ENCODE measurements at places on chromosomes 12 and 14. TPM values are rescaled to one million over a fixed set of nuclear protein-coding genes. Genes with fewer than 3 reads are reported as not detected.
A peak's percentile ranks its signal among the peaks of the same experiment; 100 is the strongest.

DNA sequence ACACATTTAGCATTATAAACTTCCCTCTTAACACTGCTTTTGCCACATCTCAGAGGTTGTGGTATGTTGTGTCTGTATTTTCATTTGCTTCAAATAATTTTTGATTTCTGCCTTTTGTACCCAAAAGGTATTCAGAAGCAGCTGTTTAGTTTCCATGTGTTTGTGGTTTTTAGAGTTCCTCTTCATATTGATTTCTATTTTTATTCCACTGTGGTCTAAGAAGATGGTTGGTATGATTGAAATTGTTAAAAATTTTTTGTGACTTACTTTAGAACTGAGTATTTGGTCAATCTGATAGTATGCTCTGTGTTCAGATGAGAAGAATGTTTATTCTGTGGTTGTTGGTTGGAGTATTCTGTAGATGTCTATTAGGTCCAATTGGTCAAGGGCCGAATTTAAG, 76.4 kb downstream of the IFNG-AS1 start:
- peaks cover 12% of the 10 kb centered on the region for H3K27me3 ChIP-seq
- no peaks in the 10 kb centered on the region for H3K4me1 ChIP-seq
- no peak overlapping the region for H3K4me3 ChIP-seq
- H3K36me3 ChIP-seq = no peaks in the 10 kb centered on the region

DNA sequence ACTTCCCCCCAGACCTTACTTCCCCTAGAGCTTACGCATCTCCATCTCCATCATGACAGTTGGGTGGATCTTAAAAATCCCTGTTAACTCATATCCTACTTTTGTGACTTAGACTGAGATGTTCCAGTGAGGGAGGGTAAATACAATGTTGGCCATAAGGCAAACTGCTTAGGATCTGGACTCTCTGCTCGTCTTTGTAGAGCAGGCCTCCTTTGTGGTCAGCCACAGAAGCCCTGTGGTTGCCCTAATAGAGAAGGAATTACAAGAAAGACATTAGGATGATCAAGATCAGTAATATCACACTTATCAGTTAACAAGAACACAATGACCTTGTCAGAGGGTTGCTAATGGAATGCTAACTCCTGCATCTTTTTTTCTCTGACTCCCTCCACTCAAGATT, 52.0 kb downstream of the TMEM132C start:
- no peak for DNase-seq
- no peaks in the 10 kb centered on the region for H3K4me1 ChIP-seq
- peaks cover 3% of the 10 kb centered on the region for H3K27me3 ChIP-seq
- no peak overlapping the region for H3K4me3 ChIP-seq

DNA sequence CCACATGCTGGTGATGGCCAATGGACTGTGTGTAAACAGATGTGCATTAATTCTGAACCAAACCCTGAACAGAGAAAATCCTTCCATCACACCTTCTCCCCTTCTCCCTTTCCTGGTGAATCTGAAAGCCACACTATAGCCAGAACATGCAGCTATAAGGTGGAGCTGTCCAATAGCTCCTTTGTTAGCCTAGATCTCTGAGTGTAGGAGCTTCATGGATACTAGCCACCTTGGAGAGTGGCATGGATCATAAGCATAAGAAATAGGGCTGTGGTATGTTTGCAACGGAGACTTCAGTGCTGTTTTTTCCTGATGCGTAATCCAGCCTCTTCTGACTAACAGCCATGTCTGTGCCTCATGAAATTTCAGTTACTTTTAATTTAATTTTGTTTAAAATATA, 364.5 kb downstream of the BTG1 start:
- no peaks in the 10 kb centered on the region for H3K36me3 ChIP-seq
- H3K4me1 ChIP-seq = peaks cover 35% of the 10 kb centered on the region
- H3K27ac ChIP-seq = no peak overlapping the region
- H3K27me3 ChIP-seq = no peaks in the 10 kb centered on the region
- no peak for DNase-seq

- H3K4me1 ChIP-seq = peaks cover 5% of the 10 kb centered on the region
- no peak overlapping the region for H3K27ac ChIP-seq
- no peak for DNase-seq
- no peak overlapping the region for H3K4me3 ChIP-seq
- peaks cover 10% of the 10 kb centered on the region for H3K27me3 ChIP-seq
- H3K36me3 ChIP-seq = no peaks in the 10 kb centered on the region
Observed at GRCh38 chr12:48965298-48965838, 6.2 kb downstream of the WNT10B start.

- H3K36me3 ChIP-seq = no peaks in the 10 kb centered on the region
- no peaks in the 10 kb centered on the region for H3K4me1 ChIP-seq
Observed at GRCh38 chr14:105582639-105583038, 56.3 kb downstream of the TMEM121 start.

The IRF2BPL gene
- total RNA-seq = 51.2 TPM

The ANO2 gene
- total RNA-seq = not detected

DNA sequence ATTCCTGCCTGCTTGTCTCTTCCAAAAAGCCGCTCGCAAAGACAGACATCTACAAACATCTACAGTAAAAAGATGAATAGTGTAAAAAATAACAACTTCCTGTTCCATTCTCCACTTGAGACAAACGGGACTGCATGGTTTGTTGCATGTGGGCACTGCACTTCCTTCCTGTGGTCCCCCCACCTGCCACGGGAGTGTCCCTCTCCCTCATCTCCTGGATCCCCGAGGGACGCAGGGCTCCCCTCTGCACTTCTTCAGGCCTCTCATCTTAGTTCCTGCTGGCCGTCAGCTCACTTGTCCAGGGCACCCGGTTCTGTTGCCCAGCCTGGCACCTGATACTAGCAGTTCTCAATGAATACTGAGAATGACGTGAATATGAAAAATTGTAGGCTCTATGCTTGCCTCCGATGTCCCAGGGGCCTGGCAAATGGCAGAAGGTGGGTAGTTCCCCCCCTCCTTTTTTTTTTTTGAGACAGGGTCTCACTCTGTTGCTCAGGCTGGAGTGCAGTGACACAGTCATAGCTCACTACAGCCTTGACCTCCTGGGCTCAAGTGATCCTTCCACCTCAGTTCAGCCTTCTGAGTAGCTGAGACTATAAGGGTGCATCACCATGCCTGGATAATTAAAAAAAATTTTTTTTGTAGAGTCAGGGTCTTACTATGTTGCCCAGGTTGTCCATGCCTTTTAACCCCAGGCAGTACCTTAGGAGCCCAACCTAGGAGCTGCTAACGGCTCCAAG, 3.5 kb upstream of the KLC1 start:
- no peaks in the 10 kb centered on the region for H3K27me3 ChIP-seq
- H3K27ac ChIP-seq = no peak overlapping the region
- H3K4me3 ChIP-seq = no peak overlapping the region
- no peak for DNase-seq

DNA sequence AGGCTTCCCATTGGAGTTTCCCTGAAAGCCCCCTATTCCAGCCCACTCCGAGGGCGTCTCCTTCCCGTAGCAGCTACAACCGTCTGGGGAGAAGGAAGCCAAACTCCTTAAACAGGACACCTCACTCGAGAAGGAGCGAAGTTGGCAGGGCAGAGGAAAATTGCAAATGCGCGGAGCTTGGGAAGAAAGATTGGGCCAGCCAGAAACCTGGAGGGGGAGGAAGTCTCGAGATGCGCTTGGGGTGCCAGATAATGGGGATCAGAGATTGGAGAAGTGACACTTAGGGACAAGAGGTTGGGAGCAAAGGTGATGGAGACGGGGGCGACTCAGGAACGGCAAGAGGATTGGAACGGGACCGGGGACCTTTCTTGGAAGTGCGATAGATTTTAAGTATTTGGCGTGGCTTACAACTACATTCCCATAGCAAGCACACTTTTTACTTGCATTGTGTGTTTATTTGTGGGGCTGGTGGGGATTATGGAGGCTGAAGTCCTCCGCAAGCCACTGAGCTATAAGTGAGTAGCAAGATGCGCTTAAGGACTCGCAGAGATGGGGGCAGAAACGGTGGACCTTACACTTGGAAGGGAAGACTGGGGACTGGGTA, 926 bp downstream of the HRK start:
- DNase-seq = no peak
- no peaks in the 10 kb centered on the region for H3K36me3 ChIP-seq
- H3K4me3 ChIP-seq = peak overlapping the region; percentile 40
- peaks cover 63% of the 10 kb centered on the region for H3K27me3 ChIP-seq

GRCh38 chr12:47218191-47218654, 138.5 kb upstream of the AMIGO2 start:
- H3K36me3 ChIP-seq = no peaks in the 10 kb centered on the region
- H3K27ac ChIP-seq = no peak overlapping the region
- H3K4me1 ChIP-seq = peaks cover 8% of the 10 kb centered on the region
- no peaks in the 10 kb centered on the region for H3K27me3 ChIP-seq
- no peak for DNase-seq
- H3K4me3 ChIP-seq = no peak overlapping the region

DNA sequence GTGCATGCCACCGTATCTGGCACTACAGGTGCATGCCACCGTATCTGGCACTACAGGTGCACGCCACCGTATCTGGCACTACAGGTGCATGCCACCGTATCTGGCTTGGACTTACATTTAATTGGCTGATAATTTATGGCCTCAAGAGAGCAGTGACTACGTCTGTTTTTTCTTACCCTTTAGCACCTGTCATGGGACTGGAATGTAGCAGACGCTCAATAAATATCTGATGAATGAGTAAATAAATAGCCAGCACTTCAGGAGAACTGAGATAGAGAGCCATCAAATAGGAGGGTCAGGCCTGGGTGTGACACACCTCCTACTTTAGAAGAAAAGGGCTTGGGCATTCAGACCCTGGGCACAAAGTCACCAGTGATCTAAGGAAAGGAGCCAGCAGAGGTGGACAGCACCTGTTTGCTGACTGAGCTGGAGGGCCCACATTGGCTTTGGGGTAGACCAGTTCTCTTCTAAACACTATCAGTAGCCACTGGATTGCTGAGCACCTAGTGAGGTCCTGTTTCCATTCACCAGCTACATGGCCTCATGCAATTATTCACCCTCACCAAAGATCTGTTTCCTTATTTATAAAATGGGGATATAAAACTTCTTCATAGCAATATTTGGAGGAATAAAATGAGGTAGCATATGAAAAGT, 50.1 kb downstream of the RFX4 start:
- no peak overlapping the region for H3K27ac ChIP-seq
- H3K4me1 ChIP-seq = no peaks in the 10 kb centered on the region
- H3K36me3 ChIP-seq = no peaks in the 10 kb centered on the region
- no peak for DNase-seq
- no peak overlapping the region for H3K4me3 ChIP-seq
- no peaks in the 10 kb centered on the region for H3K27me3 ChIP-seq

GRCh38 chr12:118548887-118549509, 172.6 kb downstream of the SUDS3 start:
- no peaks in the 10 kb centered on the region for H3K4me1 ChIP-seq
- no peak overlapping the region for H3K4me3 ChIP-seq
- no peaks in the 10 kb centered on the region for H3K36me3 ChIP-seq
- no peak overlapping the region for H3K27ac ChIP-seq
- DNase-seq = no peak

The CIROP gene
- not detected for total RNA-seq

GRCh38 chr12:40241741-40242140, 16.9 kb downstream of the LRRK2 start:
- no peak overlapping the region for H3K4me3 ChIP-seq
- no peak for DNase-seq
- no peak overlapping the region for H3K27ac ChIP-seq
- no peaks in the 10 kb centered on the region for H3K36me3 ChIP-seq
- H3K4me1 ChIP-seq = no peaks in the 10 kb centered on the region

GRCh38 chr12:16225692-16226091, 51.8 kb downstream of the SLC15A5 start:
- DNase-seq = no peak
- H3K27ac ChIP-seq = no peak overlapping the region
- H3K4me3 ChIP-seq = no peak overlapping the region
- H3K27me3 ChIP-seq = no peaks in the 10 kb centered on the region
- no peaks in the 10 kb centered on the region for H3K36me3 ChIP-seq
- peaks cover 15% of the 10 kb centered on the region for H3K4me1 ChIP-seq

- H3K27me3 ChIP-seq = peaks cover 7% of the 10 kb centered on the region
- H3K36me3 ChIP-seq = no peaks in the 10 kb centered on the region
Observed at GRCh38 chr12:66901138-66901932, 222.5 kb upstream of the GRIP1 start.

GRCh38 chr14:62015945-62016344, 253.7 kb downstream of the SNAPC1 start:
- no peak overlapping the region for H3K27ac ChIP-seq
- DNase-seq = peak; percentile 3
- H3K27me3 ChIP-seq = no peaks in the 10 kb centered on the region
- no peak overlapping the region for H3K4me3 ChIP-seq
- H3K36me3 ChIP-seq = no peaks in the 10 kb centered on the region

The RHEBL1 gene
- total RNA-seq = 1.6 TPM

DNA sequence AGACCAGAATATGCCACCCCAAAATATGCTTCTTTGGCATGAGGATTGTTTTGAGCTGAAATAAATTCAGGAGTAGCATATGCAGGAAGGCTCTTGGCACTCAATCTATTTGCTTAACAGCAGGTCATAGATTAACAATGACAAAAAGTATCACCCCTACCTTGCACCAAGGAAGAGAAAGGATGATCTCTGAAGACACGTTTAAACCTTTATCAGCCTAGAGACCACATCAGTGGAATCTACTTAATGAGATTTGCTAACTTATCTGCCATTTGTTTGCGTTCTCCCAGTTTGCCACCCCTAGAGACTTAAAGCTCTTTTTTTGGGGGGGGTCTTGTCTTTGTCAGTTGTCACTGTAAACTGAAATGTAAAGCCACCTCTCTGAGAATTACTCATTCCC, 1278.7 kb upstream of the USP15 start:
- no peak overlapping the region for H3K27ac ChIP-seq
- no peaks in the 10 kb centered on the region for H3K36me3 ChIP-seq
- H3K4me3 ChIP-seq = no peak overlapping the region
- no peak for DNase-seq

The MSRB3 gene
- 2.8 TPM for total RNA-seq

GRCh38 chr14:95545515-95546168, 10.8 kb downstream of the GLRX5 start:
- peak; percentile 62 for DNase-seq
- no peaks in the 10 kb centered on the region for H3K4me1 ChIP-seq
- no peak overlapping the region for H3K27ac ChIP-seq

The TAS2R9 gene
- not detected for total RNA-seq

The TDP1 gene
- total RNA-seq = 45.6 TPM

GRCh38 chr14:81315341-81315740, 84.8 kb downstream of the STON2 start:
- no peak overlapping the region for H3K4me3 ChIP-seq
- no peak overlapping the region for H3K27ac ChIP-seq
- H3K4me1 ChIP-seq = peaks cover 7% of the 10 kb centered on the region
- no peak for DNase-seq
- no peaks in the 10 kb centered on the region for H3K27me3 ChIP-seq

GRCh38 chr14:92694807-92695206, 53.6 kb downstream of the LGMN start:
- no peaks in the 10 kb centered on the region for H3K36me3 ChIP-seq
- no peaks in the 10 kb centered on the region for H3K27me3 ChIP-seq
- no peak overlapping the region for H3K27ac ChIP-seq
- DNase-seq = no peak

The SLC22A17 gene
- 23.0 TPM for total RNA-seq

- no peak overlapping the region for H3K4me3 ChIP-seq
- peaks cover 11% of the 10 kb centered on the region for H3K4me1 ChIP-seq
- no peaks in the 10 kb centered on the region for H3K36me3 ChIP-seq
- no peak overlapping the region for H3K27ac ChIP-seq
- H3K27me3 ChIP-seq = no peaks in the 10 kb centered on the region
Observed at GRCh38 chr14:72780751-72781150, 113.2 kb downstream of the DPF3 start.

- no peak for DNase-seq
- H3K36me3 ChIP-seq = no peaks in the 10 kb centered on the region
- H3K27me3 ChIP-seq = peaks cover 13% of the 10 kb centered on the region
- H3K4me3 ChIP-seq = no peak overlapping the region
- no peak overlapping the region for H3K27ac ChIP-seq
Observed at GRCh38 chr14:78398216-78398615, 228.0 kb downstream of the NRXN3 start.

All from A673 (cell line).